Stimulated activated CD4-positive, alpha-beta T cell treated with anti-CD3 and anti-CD28 coated beads, TNF-alpha, amount 100 ng/mL, for 1 hour (primary cell): ENCODE measurements at places on chromosomes 16 and 17.

- no peak for DNase-seq
Observed at GRCh38 chr16:49524947-49525315, 151.3 kb downstream of the C16orf78 start.

GRCh38 chr16:88480829-88481228 lies 27.7 kb downstream of the ZFPM1 start:
- DNase-seq = no peak

DNA sequence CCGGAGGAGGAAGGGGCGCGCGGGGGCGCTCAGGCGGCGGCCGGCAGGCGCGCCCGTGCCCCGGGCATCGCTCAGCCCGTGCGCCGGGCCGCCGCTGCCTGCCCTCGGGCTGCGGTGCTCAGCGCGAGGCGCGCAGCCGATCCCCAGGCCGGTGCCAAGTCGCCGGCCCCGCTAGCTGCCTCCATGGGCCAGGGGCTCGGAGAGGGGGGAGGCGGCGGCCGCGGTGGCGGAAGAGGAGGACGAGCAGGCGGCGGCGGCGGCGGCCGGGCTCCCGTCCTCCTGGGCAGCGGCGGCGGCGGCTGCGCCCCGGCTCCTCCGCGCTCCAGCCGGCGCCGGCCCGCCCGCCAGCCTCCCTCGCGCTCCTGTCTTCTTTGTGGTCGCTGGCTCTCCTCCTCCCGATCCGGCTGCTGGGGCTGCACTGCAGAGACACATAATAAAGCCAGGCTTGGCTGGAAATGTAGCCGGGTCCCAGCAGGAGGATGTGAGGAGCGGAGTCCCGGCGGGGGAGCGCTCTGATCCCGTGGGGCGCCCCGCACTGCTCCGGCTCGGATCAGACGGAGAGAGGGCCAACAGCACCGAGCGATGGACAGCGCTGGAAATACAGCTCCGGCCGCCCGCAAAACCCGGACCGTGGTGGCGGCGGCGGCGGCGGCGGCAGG lies 889 bp upstream of the ZNF423 start:
- DNase-seq = no peak

DNA sequence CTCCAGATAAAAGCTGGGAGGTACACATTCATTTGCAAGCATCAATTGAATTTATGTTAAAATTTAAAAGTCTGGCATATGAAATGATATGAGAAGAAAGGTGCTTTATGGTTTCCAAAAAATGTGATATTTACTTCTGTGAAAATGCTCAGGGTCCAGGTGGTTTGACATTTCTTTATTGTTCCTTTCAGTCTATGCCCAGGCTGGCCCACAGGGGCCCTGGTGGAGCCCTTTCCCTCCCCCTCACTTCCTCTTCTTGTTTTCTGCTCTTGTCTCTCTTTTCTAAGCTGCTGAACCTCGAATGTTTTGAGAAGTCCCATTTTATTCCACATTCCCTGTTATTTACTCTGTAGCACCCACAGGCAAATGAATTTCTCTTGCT lies 127.8 kb downstream of the HS3ST3B1 start:
- DNase-seq = no peak

GRCh38 chr17:80961541-80962330 lies 29.9 kb upstream of the CHMP6 start:
- DNase-seq = no peak

- DNase-seq = no peak
Observed at GRCh38 chr17:32958418-32958817, 30.5 kb downstream of the TMEM98 start.

GRCh38 chr16:61364990-61365389 lies 671.2 kb downstream of the CDH8 start:
- no peak for DNase-seq

DNA sequence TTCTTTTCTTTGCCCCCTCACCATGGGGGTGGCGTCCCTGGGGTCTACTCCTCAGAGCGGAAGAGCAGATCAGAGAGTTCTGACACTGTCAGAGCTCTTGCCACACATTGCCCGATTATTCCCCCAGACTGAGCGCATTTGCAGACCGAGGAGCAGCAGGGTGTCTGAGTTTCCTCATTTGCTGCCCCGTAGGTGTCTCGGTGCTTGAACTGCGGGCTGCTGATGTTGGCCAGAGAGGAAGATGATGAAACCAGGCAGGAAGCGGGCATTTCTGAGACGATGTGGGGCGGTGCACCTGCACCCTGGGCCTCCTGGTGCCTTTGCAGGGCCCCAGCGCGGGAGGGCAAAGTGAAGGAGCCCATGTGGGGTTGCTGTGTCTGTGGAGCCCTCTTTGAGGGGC lies 55.2 kb downstream of the ARSG start:
- peak; percentile 47 for DNase-seq

- peak; percentile 65 for DNase-seq
Observed at GRCh38 chr16:28879841-28880588, 1.7 kb downstream of the ATP2A1 start.

DNA sequence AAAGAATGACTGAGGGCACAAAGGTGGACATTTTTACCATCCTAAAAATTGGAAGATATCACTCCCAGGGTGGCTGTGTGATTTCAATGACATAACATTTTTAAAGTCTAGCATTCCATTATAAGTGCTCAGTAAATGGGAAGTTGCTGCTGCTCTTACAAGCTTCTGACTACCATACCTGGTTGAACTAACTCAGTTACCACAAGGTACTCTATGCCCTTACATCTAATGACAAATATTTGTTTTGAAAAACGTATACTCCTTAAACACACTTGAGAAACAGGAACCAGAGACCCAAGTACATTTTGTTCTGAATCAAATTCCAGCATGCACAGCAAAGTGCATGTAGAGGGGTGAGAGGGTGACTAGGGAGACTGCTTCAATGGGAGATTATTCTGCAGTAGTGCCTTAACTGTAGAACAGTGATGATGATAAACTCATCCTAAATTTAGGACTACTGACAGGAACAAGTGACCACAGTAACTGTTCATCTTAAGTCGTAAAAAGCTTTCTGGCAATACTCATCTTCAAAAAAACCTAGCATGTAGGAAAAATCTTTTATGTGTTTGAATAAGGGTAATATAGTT lies 83.5 kb downstream of the KANSL1 start:
- DNase-seq = no peak

- no peak for DNase-seq
Observed at GRCh38 chr17:31388770-31389656, 2.5 kb upstream of the RAB11FIP4 start.
